ENCODE measurements at places on chromosomes 13 and 19.

- no peak for DNase-seq
Observed at GRCh38 chr19:43380008-43380407, 26.5 kb downstream of the CD177 start.

DNA sequence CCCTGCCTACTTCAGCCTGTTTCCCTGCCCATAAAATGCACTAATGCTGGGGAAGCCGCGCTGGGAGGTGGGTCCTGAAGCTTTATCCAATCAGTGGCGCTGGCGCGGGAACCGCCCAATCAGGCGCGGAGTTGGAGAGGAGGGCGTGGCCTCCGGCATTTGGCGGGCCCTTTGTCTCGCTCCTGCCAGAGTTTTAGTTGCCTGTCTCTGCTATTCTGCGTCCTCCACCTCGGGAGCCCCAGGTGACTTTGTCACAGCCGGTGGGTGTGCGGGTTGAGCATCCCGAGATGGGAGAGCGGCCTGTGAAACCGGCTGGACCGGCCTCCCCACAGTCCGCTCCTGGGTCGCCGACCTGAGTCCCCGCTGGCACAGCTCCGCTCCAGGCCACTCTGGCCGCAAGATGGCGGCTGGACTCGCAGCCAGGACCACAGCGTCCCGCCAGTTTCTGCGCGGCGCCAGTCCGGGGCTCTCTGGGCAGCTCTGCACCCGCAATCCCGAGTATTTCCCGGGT lies 30.7 kb upstream of the ZNF429 start:
- peak; percentile 24 for DNase-seq

- DNase-seq = no peak
Observed at GRCh38 chr13:74771964-74772363, 637.8 kb upstream of the KLF12 start.

- no peak for DNase-seq
Observed at GRCh38 chr13:30698488-30699005, 36.8 kb upstream of the ALOX5AP start.

DNA sequence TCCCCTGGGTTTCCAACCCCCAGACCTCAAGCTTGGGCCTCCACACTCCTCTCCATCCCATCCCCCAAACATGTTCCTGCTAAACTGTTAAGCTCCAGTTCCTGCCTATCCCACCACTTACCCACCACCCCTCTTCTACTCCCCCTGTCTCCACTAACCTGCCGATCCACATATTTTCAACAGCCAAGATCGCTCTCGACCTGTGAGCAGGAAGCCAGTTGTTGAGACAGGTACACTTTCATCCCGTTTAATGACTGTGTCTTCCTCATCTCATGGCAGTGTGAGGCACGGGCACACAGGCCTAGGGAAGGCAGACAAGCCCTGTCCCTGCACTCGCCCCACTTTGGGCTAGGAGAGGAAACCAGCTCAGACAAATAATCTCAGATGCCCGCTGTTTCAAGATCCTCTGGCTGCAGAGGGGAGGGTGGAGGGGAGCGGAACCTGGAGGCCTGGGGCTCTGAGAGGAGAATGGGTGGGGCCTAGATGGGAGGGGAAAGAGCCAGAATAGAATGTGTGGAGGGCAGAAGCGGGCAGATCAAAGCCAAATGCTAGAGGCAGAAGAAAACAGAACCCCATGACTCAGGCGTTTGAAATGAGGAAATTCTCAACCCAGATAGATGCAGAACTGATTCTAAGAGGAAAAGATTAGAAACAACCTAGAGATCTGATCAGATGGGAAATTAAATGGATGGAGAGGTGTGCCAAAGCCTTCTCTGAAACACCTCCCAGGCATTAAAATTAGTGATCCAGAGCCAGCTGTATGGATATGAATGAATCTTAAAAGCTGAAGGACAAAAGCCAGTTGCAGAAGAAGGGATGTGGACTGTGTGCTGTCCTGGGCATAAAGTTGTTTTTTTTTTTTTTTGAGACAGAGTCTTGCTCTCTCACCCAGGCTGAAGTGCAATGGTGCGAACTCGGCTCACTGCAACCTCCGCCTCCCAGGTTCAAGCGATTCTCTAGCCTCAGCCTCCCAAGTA lies 16.9 kb upstream of the CYP2S1 start:
- DNase-seq = peak; percentile 52

GRCh38 chr19:6572217-6572616 lies 18.7 kb downstream of the CD70 start:
- DNase-seq = no peak

GRCh38 chr13:20673715-20674114 lies 29.8 kb upstream of the IL17D start:
- DNase-seq = no peak

- peak; percentile 58 for DNase-seq
Observed at GRCh38 chr19:11963566-11964355, 1.1 kb upstream of the ZNF763 start.

DNA sequence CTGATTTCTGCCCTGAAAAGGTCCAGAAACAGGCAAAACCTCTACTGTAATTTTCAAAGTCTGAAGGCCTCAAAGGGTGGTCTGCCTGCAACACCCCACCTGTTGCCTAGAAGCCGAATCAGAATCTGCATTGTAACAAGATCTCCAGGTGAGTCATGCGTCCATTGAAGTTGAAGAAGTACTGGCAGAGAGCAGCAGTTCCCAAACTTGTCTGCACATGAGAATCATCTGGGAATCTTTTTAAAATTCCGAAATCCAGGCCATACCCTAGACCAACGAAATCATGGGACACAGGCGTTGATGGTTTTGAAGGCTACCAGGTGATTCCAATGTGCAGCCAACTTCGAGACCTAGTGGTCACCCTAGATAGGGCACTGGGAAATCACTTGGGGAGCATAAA lies 16.0 kb upstream of the CLN5 start:
- no peak for DNase-seq

GRCh38 chr13:77503398-77503797 lies 32.1 kb upstream of the SCEL start:
- no peak for DNase-seq

- DNase-seq = no peak
Observed at GRCh38 chr13:20356444-20356843, 124.3 kb upstream of the GJB6 start.

- DNase-seq = no peak
Observed at GRCh38 chr13:90397503-90397902, 950.0 kb upstream of the MIR17HG start.

DNA sequence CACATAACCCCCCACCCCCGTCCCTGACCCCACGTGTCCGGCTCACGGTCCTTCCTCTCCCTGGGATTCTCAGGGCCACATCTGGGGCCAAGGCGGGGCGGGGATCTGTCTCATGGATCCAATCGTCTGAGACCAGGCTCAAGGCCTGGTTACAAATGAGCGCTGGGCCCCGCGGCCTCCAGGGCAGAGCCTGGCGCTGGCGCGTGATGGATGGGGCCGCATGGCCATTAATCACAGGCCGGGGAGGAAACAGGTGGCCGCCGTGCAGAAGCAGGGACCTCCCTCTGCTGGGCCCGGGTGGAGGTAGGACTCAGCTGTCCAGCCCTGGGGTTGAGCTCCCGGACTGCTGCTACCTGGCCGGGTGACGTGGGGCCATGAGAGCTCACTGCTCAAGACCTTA lies 5.8 kb upstream of the TLE5 start:
- no peak for DNase-seq

- no peak for DNase-seq
Observed at GRCh38 chr19:55640043-55640576, 692 bp upstream of the ZNF580 start.

DNA sequence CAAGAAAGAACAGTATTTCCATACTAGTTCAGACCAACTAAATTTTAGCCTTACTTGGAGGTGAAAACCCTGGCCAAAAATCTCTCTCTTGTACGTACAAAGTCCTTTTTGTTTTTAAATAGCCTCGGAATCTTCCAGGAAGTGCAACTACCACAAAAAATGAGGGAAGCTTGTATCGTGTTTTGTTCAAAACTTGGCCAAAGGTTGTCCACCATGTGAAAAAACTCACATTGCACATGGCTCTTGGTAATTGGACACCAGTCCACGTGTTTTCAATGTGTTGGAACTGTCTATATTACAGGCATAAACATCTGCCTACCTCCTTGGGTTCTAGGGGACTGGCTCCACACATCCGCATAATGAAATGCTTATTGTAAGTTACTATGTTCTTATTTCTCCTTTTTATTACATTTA lies 15.2 kb upstream of the STRN4 start:
- no peak for DNase-seq

DNA sequence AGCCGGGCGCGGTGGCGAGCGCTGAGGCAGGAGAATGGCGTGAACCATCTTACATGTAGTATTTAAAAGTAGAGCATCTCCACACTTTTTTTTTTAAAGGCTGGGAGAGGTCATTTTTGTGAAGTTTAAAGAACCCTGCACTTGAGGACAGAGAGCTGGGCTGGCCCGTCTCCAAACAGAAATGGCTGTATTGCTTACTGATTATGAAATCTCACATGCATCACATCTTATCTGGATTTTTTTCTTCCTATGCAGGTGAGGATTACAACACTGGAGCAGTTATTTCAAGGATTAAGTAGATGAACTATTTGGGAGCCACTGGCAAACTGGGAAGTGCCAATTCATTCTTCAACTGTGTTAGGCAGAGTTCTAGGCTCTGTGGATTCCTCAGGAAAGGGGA lies 59.5 kb downstream of the TEX26 start:
- DNase-seq = no peak

DNA sequence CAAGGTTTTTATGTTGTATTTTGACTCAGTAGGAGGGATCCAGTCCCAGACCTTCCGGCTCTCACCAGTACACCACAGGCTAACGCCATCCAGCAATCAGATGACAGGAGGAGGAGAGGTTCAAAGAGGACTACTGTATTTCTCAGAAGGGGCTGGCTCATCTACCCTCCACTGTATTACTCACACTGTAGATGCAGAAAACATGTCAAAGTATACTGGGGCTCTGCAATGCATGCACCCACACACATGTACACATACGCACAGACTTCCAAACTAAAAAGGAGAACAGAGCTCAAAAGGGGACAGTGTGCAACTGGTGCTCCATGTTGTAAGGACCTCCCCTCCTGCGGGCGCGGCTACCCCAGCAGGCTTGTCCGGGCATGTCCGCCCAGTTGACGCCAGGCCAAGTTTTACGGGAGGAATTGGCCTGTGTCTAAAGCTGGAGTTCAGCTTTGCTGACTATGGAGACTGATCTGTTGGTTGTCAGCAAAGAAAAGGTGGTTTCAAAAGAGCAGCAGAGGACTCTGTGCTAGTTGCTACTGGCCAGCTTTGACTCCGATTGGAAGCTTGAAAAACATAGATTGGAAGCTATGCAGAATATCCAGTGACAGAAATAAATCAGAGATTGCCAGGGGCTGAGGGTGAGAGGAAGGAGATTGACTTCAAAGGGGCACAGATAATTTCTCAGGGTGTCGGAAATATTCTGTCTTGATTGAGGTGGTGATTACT lies 314.2 kb downstream of the DLEU7 start:
- no peak for DNase-seq

DNA sequence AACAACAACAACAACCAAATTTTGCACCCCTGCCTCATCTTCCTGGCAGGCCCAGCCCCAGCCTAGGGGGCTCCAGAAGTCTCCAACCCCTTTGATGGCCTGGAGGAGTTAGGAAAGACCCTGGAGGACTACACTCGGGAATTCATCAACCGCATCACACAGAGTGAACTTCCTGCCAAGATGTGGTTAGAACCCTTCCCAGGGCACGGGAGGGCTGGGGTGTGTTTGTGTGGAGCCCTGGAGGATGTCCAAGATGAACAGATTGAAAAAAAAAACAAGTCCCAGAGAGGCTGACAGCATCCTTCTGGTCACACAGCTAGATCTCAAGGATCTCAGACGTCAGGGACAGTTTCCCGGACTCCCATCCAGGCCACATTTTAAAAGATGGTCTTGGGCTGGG lies 13.3 kb downstream of the APOC1 start:
- DNase-seq = no peak

GRCh38 chr13:90447734-90448101 lies 899.8 kb upstream of the MIR17HG start:
- no peak for DNase-seq

DNA sequence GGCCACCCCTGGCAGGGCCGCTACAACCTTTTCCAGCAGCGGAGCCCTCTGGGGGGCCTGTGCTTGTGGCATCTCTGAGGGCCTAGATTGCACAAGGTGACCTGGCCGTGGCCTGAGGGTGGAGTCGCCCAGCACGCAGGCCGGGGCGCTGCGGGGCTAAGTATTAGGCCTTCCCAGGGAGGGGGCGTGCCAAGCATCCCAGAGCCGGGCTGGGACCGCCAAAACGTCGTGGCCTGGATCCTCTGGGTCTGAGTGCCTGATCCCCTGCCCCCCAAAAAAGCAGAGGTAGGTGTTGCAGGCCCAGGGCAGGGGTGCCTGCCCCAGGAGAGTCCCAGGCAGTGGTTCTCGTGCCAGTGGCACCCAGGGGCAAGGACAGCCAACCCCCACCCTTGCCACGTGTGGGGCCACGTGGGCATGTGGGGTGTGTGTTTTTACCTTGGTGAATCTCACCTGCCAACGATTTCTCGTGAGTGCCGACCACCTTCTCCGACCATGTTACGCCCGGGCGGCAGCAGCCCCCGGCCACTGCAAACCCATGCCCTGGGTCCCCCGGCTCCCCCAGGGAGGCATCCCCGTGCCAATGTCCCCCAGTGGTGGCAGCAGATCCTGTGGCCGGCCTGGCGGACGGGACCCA lies 12.6 kb upstream of the GNA15 start:
- no peak for DNase-seq

GRCh38 chr19:56309511-56310185 lies 5.0 kb downstream of the ZSCAN5A start:
- no peak for DNase-seq

DNA sequence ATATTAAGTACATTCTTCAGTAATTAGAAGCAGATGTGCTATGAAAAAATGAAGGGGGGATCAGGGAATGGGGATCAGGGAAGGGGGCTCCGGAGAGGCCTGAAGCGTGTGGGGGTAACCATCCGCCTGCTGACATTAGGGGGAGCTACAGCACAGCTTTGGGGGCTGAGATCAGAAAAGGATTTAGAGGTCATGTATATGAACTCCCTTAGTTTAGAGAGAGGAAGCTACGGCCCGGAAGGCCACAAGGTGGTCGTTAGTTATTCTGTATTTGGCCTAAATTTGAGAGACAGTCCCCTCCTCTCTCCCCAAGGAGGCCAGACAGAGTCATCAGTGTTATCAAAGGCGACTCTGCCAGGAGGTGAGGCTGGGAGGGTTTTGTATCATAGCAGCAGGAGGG lies 99.0 kb downstream of the TM9SF2 start:
- DNase-seq = no peak

DNA sequence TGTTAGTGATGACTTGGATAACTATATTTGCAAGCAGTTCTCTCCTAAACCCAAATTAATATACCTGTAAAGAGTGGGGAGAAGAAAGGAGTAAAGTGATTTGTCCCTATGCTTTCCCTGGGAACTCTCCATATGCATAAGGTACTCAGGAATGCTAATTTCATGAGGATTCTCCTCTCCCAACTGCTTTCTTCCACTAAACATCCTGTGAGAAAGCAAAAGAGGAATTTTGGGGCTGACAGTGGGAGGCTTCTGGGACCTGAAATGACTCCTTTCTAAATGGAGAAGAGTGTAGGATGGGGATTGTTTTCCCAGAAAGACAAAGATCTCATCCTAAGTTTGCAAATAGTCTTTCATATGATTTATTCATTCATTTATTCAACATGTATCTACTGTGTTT lies 250.5 kb downstream of the TDRD3 start:
- DNase-seq = no peak

All from T1000 (cell line).